ENCODE measurements at places on chromosomes 5 and 9.

GRCh38 chr9:92647671-92648473 lies 22.1 kb downstream of the IPPK start:
- no peak overlapping the region for H3K27ac ChIP-seq
- H3K27me3 ChIP-seq = no peaks in the 10 kb centered on the region
- H3K36me3 ChIP-seq = peaks cover 100% of the 10 kb centered on the region

DNA sequence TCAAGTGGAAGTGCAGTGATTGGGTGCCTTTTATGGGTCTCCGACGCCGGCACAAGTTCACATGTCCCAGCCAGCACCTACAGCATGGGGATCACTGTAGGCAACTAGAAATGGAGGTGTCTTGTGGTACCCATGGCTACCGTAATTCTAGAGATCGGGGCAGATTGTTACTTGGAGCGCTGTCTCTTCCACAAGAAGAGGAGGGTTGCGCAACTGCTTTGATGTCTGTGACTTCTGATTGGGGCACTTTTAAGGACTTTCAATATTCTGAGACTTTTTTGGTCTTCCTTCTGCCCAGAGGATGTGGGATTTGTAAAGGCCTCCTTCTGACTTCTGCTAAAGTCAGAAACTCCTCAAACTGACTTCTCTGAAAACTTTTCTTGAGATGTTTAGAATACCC lies 41.9 kb downstream of the GLRX start:
- no peak overlapping the region for H3K4me3 ChIP-seq
- H3K4me1 ChIP-seq = peaks cover 23% of the 10 kb centered on the region
- no peaks in the 10 kb centered on the region for H3K27me3 ChIP-seq
- H3K36me3 ChIP-seq = no peaks in the 10 kb centered on the region
- peak overlapping the region; percentile 57 for H3K27ac ChIP-seq

DNA sequence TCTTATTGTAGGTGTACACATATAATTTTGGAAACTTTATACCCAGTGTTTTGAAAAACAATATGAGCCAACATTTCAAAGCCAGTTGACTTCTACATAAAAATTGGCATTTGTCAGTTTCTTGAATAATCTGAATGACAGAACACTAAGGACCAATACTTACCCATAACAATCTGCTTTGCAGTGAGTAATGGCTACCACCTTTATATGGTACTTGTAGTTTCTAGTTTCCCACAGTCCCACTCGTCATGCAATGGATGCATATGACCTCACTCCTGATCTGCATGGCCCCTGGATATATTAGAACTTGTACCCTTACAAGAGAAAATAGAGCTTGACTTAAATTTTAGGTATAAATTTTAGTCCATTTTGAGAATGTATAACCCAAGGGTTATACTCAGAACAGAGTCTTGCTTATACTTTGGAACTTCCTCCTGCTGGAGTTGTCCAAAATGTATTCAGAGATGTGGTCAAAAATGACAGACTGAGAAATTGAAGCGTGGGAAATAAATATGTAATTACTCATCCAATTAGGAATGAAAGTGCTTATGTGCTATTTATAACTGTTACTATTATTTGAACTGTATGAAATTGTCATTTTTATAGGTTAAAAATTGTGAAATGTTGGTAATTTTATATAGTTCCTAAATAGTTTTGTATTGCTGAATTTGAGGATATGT lies 19.5 kb downstream of the XRCC4 start:
- H3K4me1 ChIP-seq = no peaks in the 10 kb centered on the region
- no peaks in the 10 kb centered on the region for H3K27me3 ChIP-seq
- H3K4me3 ChIP-seq = no peak overlapping the region
- H3K27ac ChIP-seq = no peak overlapping the region

DNA sequence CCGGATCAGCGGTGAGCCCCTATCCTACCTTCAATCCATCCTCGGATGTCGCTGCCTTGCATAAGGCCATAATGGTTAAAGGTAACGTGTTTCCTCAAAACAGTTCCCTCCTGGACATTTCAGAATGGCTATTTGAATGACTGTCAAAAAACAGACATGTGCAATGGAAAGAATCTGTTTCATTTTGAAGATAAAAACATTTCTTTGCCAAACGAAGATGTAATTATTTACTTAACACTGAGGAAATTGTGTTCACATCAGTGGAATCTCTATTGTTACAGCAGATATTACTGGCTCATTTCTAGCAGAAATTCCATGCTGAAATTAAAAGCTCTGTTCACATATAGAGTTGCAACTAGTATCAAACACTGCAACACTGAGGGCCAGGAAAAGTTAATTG lies 7.1 kb downstream of the ANXA1 start:
- H3K4me1 ChIP-seq = peaks cover 27% of the 10 kb centered on the region
- H3K27me3 ChIP-seq = no peaks in the 10 kb centered on the region
- H3K27ac ChIP-seq = no peak overlapping the region
- peaks cover 40% of the 10 kb centered on the region for H3K36me3 ChIP-seq
- no peak overlapping the region for H3K4me3 ChIP-seq
- no peak for DNase-seq

DNA sequence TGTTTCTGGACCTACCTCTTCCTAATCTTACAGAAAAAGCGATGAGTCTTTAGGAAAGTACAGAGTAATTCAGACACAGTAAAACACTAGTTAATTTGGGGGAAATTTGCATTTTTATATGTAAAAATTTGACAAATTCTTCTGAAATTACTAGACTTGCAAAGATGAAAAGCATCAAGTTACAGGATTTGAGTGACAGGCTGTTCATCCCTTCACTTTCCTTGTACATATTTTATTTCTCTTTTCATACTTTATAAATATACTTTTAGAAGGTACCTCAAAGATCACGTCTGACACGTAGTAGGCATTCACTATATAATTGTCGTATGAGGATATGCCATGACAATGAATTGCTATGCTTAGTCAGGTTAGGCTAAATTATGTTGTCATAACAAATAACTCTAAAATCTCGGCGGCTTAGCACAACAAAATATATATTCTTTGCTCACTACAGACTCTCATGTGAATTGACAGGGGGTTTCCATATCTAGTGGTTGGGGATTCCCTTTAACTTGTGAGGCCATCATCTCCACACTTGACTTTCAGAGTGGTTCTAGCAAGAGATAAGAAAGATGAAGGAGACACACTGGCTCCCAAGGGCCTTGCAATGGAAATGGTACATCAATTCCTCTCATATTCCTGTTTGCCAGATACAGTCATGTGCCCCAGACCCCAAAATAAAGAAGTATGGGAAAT lies 154.1 kb upstream of the TUT7 start:
- no peaks in the 10 kb centered on the region for H3K27me3 ChIP-seq
- no peak overlapping the region for H3K27ac ChIP-seq
- H3K4me1 ChIP-seq = no peaks in the 10 kb centered on the region

DNA sequence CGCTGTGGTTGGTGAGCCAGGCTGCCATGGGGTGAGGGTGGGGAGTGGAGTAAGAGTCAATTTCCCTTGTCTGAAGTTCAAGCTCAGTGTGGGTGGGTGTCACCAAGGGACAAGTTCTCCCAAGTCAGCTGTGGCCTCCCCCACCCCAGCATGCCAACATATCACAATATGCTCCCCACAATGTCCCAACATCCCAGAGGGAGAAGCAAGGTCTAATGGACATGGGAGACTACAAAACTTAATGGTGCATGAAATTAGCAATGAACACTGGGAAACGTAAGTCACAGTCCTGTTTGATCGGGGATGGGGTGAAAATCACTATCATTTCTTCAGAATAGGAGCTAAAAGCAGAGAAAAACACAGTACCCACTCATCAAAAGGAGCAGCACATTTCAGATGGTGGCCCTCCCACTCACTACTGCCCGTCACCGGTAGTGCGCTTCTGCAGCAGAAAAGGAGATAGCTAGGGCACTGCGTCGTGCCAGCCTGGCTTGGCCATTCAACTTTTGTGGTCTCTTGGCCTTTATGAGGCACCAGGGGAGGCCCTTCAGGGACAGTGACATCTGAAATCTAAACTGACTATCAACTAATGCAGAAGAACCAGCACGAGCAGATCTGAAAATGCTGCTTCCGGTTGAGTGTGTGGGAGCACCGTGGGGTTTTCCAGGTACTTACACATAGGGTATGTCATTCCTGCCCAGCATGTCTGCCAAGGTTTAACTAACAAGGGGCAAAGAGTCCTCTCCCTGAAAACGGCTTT lies 20.5 kb upstream of the NDFIP1 start:
- no peak for DNase-seq
- no peaks in the 10 kb centered on the region for H3K36me3 ChIP-seq
- no peaks in the 10 kb centered on the region for H3K27me3 ChIP-seq
- H3K4me3 ChIP-seq = no peak overlapping the region

DNA sequence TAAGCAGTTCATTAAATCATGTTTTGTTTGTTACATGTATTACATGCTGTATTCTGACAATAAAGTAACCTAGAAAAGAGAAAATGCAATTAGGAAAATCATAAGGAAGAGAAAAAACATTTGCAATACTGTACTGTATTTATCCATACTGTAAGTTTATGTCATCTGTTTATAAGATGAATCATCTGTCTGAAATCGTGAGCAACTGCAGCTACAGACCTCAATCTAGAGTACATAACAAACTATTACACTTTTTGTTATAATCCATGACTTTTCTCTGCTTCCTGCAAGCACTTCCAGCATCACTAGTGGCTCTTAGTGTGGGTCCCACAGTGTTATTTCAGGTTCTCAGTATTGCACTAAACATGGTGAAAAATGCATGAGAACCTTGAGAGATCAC lies 144.4 kb upstream of the NR4A3 start:
- H3K27ac ChIP-seq = no peak overlapping the region
- DNase-seq = no peak
- H3K36me3 ChIP-seq = no peaks in the 10 kb centered on the region
- no peaks in the 10 kb centered on the region for H3K4me1 ChIP-seq
- H3K4me3 ChIP-seq = no peak overlapping the region
- H3K27me3 ChIP-seq = no peaks in the 10 kb centered on the region

DNA sequence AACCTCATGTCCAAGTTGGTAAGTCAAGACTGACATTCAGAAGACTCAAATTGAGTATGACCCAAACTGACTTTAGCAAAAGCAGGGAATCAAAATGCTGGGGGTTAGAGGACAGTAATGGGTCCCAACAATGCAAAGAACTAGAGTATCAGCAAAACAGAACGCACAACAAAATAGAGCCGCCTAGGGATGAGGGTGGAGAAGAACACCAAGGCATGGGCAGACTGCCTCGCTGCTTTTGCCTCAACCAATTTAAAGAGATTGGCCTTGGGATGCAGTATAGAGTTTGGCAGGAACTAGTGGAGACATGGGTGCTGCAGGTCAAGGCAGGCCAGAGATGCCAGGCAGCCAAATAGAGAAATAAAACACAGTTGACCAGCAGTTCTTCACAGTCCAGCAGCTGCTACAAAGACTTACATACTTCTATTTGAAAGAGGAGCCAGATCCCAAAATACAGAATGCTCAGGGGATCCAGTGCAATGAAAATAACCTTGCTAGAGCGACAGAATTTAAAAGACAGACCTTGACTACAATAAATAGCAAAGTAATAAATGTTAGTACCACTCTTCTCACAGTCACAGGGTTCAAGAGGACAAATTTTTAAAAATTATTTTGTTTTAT lies 83.9 kb upstream of the NIPBL start:
- H3K4me1 ChIP-seq = no peaks in the 10 kb centered on the region
- no peaks in the 10 kb centered on the region for H3K36me3 ChIP-seq
- no peak for DNase-seq
- H3K4me3 ChIP-seq = no peak overlapping the region
- H3K27me3 ChIP-seq = no peaks in the 10 kb centered on the region
- H3K27ac ChIP-seq = no peak overlapping the region

DNA sequence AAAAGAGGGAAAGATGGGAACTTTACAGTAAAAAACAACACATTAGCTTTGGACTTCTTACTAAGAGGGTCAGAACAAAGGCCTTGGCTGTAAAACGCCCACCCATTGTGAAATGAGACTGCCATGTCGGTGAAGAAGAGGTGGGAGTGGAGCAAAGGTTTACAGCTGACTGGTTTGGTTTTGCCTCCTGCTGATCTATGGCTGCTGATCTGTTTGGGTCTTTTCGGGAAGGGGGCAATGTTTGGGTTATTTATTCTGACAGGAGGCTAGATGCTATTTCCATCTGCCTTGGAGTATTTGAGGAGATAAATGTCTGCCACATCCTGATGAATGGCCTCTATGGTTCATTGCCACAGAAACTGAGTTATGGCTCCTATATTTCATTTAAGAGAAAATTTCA lies 408.7 kb downstream of the TLE4 start:
- no peak overlapping the region for H3K27ac ChIP-seq
- no peaks in the 10 kb centered on the region for H3K27me3 ChIP-seq
- no peak for DNase-seq
- no peaks in the 10 kb centered on the region for H3K36me3 ChIP-seq
- no peaks in the 10 kb centered on the region for H3K4me1 ChIP-seq

GRCh38 chr9:88387036-88387551 lies 1.1 kb upstream of the SPIN1 start:
- no peaks in the 10 kb centered on the region for H3K27me3 ChIP-seq
- no peak for DNase-seq
- peaks cover 4% of the 10 kb centered on the region for H3K36me3 ChIP-seq

DNA sequence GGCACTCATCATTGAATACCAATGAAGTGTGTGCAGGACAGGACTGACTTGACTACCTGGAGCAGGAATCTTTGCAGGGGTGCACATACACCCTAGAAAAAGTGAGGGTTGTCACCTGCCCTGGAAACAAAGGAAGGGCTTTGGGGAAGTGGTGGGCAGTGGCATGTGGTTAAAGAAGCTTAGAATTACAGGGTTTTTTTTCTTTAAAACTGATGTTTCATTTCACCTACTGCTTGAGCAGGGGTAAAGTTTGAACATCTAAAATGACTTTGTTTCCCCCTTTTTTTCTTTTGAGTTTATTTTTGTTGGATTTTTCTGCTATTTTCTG lies 2.0 kb upstream of the KDM3B start:
- no peak for DNase-seq
- no peaks in the 10 kb centered on the region for H3K27me3 ChIP-seq
- peaks cover 24% of the 10 kb centered on the region for H3K4me1 ChIP-seq
- no peak overlapping the region for H3K4me3 ChIP-seq
- H3K36me3 ChIP-seq = peaks cover 39% of the 10 kb centered on the region
- H3K27ac ChIP-seq = no peak overlapping the region

GRCh38 chr5:178227929-178228328 lies 4.7 kb downstream of the PHYKPL start:
- DNase-seq = no peak
- H3K27me3 ChIP-seq = no peaks in the 10 kb centered on the region
- H3K27ac ChIP-seq = no peak overlapping the region
- H3K4me3 ChIP-seq = no peak overlapping the region

DNA sequence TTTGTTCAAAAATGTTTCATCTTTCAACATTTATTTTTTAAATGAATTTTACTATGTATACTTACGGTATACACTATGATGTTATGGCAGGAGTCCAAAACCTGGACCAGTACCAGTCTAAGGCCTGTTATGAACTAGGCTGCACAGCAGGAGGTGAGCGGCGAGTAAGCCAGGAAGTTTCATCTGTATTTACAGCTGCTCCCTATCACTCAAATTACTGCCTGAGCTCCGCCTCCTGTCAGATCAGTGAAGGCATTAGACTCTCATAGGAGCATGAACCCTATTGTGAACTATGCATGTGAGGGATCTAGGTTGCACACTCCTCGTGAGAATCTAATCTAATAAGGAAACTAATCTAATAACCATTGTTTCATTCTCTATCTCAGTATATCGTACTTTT lies 715.5 kb upstream of the PTPRD start:
- DNase-seq = no peak
- no peaks in the 10 kb centered on the region for H3K36me3 ChIP-seq
- H3K27ac ChIP-seq = no peak overlapping the region
- H3K4me1 ChIP-seq = no peaks in the 10 kb centered on the region
